ENCODE measurements at places on chromosomes 7 and 10.

DNA sequence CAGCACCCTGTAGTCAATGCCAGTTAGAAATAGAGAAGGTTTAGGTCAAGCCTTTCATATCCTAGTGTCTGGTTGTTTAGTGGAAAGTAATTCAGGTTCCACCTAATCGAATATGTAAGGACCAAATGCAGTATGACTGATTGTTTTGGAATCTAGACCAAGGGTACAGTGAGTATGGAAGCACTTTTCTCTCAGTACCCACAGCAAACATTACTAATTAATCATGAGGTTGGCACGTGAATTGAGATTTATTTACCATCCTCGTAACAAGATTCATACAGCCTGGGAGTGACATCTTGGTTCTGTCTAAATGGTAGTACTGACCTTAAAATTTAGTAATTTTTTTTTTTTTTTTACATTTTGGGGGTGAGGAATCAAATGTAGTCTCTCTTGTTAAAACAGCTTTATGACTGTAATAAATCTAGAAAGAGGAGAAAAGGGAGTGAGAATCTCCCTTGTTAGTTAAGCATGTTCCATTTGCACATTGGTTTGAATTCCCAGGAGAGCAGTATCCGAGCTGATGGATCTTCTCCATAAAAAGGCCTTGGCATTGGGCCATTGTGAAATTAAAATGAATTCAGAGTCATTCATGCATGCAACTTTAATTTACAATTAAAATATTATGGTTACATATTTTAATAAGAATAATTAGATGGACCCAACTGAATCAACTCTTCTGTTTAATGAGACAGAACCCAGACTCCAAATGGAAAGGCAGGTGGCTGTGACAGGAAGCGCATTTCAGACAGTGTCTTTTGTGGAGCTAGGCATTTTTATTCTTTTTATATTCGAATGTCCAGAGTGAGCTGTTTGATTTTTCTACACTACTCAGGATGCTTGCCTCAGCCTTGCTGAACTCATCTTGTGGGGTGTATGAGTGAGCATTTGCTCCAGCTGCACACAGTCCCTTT is 57.6 kb downstream of the SNX10 start:
- no peak for DNase-seq

DNA sequence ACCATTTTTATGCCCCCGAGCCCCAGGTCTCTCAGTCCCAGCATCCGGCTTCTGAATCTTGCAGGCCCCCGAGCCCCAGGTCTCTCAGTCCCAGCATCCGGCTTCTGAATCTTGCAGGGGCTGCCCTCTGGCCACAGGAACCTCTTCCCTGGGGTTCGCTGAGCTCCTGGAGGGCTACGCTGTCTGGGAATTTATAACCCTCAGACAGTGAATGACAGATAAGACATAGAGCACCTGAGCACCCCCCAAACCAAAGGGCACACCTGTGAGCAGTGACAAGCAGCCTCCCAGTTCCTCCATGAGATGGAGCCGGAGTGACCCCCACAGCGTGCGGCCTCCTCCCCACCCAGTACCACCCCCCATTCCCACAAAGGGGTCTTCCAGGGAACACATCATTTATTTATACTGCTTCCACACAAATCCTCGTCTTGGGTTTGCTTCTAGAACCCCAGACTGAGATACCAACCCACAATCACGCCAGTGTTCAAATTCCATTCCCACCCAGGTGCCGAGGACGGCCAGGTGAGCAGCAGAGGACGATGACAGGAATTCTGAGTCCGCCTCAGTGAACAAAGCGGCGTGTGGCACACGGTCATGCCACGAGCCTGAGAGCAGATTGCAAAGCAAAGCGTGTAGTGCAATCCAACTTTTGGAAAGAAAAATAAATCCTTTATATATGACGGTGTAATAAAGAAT is 57.7 kb upstream of the FAM20C start:
- DNase-seq = no peak

DNA sequence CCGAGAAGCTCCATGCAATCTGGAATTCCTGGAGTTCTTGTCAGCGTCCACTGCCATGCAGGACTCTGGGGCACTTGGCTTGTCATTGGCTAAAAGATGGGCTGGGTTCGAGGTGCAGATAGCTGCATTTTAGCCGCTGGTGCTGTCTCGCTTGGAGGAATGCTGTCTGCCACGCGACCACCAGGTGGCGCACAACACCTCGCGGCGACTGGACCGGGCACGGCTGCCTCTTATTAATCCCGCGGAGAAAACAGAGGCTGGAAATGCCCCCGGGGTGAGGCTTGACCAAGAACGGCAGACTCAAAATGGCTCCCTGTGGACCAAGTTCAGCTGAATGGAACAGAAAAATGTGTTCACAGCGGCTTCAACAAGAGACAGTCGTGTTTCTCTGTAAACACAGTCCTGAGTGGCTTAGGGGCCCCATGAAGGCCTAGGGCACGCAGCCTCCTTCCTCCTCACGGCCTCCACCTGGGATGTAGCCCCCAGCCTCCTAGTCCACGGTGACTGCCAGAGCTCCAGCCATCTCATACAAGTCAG is 46.2 kb downstream of the AOC1 start:
- DNase-seq = no peak

- DNase-seq = no peak
Measured at GRCh38 chr10:13990392-13990805, 340.3 kb downstream of the FRMD4A start.

DNA sequence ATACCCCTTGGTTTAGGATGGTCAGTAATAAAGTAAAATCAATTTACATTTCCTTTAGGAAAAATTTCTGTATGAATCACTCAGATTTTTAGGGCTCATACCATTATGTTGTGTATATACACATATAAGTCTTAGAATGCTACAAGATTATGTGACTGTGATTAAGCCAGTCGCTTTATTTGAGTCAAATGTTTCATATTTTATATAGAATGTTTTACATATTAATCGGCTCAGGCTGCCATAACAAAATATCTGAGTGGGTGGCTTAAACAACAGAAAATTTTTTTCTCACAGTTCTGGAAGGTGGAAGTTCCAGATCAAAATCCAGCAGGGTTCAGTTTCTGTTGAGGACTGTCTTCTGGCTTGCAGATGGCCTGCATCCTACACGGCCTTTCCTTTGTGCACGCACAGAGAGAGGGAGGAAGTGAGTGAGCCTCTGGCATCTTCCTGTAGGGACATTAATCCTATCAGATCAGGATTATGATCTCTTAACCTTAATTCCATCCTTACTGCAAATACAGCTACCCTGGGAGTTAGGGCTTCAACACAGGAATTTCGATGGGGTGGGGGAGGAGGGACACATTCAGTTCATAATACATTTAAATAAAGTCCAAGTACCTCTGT is 198.0 kb downstream of the PHF14 start:
- DNase-seq = no peak

DNA sequence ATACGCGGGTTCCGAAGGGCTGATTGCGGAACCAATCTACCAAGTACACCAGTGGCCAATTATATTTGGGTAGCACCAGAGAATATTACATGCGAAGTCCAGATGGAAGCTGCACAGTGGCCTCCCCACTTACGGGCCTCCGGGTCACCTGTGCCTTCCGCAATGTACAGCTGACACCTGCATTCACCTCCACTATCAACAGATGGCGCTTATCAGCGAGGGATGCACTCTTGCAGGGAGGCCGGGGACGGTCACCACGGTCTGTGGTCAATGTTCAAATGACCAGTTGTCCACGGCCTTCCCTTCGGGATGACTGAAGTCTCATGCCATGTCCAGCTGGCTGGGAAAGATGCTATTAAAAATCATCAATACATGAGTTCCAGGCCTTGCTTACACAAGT is 47.6 kb downstream of the SLIT1 start:
- no peak for DNase-seq

DNA sequence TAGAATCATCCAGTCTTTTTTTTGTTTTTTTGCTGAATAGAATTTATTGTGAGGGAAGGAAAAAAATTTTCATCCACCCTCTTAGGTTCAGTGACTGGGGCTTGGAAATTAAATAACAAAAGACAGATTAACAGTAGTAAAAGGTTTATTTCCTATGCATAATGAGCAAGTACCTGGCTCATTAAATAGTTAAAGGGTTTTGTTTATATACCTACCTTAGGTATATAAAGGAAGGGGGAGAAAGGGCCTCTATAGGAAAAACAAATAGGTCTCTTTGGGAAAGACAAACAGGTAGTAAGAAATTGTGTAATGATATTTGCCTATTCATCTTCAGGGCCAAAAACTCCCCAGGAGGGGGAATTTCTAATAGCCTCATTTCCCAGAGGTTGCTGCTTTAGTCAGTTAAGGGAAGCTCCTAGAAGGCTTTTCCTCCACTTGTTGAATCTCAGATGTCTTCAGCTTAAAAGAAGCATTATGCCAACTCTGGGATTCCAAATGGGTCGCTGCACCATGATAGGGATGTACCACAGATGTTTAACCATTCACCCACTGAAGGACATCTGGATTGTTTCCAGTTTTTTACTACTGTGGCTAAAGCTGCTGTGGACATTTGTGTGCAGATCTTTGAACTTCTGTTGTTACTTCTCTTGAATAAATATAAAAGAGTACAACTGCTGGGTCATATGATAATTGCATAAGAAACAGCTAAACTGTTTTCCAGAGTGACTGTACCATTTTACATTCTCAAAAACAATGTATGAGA is 11.3 kb downstream of the ACADSB start:
- DNase-seq = no peak

DNA sequence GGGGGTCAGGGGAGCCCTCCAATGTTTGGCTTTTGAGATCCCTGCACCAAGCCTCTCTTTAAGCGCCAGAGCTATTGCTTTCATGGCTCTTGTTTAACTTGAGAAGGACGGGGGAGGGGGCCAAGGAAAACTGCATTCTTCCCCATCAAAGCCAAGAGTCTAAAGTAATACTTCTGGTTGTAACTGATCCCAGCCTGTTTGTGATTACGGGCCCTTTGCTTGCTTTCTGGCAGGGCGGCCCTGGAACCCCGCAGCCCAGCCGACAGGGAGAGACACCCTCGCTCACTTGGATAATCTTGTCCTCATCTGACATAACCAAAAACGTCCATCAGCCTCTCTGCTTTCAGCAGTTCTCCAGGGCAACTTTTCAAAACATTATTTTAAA is 154.7 kb downstream of the NEURL1 start:
- DNase-seq = no peak

GRCh38 chr10:114550756-114551635 is 107.1 kb downstream of the ABLIM1 start:
- DNase-seq = peak; percentile 35

- no peak for DNase-seq
Measured at GRCh38 chr7:55366461-55367070, 1.4 kb downstream of the LANCL2 start.

DNA sequence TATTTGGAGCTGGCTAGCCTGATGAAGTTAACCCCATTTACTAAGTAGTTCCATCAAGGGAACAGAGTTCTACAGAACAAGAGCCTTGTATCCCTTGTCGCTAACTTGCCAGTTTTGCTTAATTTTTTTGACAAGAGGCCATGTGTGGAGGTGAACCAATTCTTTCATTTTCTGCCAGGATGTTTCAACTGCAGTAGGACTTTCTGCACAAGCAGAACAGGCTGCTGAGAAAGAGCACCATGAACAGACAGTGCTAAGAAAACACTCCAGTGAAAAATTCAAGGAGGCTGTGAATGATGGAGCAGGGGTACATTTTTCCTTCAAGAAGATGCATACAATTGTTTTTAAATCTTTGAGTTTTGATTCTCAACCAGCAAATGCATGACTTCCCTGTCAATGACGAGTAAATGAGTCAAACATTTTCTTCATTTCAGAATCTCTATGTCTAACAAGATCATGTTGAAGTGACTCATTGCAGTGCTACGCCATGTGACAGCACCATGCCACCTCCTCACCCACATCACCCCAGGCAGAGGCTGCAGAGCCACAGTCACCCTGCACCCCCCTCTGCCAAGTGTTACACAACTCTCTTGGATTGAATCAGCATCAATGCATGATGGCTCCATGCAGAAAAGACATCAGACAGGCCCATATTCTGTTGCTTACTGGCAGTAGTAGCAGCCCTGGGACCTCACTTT is 193.1 kb downstream of the COBL start:
- no peak for DNase-seq

DNA sequence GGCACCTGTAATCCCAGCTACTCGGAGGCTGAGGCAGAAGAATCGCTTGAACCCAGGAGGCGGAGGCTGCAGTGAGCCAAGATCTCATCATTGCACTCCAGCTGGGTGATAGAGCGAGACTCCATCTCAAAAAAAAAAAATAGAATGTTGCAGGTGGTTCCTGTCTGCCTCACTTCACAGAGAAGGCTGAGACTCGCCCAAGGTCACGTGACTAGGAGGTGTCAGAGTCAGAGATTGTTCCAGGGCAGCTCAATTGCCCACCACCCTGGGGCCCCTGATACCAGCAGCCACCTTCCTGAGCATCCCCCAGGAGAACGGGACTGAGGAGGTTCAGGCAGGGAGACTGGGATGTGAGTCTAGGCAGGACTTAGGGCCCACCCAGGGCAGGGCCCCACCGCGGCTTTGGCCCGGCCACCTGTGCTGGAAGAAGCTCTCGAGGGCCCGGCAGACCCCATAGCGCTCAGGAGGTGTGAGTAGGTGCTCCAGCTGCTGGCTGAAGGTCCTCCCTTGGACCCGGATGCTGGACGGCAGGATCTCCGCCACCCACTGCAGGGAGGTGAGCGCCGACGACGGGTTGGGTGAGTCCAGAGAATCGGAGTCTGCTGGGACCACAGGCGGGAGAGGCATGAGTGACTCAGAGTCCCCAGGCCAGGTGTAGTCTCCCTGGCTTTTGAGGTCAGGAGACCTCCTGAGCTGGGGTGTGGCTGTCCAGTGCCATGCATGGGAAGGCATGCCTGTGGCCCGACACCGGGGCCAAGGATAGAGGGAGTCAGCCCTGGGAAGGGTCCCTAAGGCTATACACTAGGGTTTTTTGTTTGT is 30.9 kb downstream of the GRID2IP start:
- DNase-seq = no peak

DNA sequence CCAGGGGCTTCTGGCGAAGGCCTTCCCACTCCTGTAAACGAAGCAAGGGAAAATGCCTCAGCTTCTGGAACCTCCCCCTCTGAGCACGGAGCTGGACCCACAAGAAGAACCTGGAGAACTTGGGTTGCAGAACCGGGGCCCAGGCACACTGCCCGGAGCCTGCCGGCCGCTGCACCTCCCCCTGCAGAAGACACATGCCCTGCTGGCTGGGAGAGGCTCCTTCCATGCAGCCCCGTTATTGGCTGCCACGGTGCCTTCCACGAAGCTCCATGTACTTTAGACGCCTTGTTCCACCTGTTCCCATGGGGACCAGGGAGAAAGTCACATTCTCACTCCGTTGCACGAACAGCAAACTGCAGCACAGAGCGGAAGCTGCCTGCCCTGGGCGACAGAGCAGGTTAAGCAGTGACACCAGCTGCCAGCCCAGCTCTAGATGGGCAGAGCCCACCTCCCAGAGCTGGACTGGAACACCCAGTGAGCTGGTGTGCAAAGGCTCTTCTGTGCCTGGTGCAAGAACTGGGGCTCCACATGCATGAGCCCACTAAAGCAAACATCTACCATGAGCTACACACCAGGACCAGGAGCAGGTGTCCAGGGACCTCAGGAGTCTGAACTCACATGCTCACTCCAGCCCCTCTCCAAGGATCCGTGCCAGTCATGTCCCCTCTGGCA is 70.1 kb downstream of the TNS3 start:
- no peak for DNase-seq

- no peak for DNase-seq
Measured at GRCh38 chr10:30454744-30455510, 20.9 kb downstream of the MAP3K8 start.

All from KG1 (cell line).